ENCODE measurements at places on chromosomes 2 and 18. TPM values are rescaled to one million over a fixed set of nuclear protein-coding genes. Genes with fewer than 3 reads are reported as not detected.

IGFBP5 gene
- 0.08 TPM for total RNA-seq

DNA sequence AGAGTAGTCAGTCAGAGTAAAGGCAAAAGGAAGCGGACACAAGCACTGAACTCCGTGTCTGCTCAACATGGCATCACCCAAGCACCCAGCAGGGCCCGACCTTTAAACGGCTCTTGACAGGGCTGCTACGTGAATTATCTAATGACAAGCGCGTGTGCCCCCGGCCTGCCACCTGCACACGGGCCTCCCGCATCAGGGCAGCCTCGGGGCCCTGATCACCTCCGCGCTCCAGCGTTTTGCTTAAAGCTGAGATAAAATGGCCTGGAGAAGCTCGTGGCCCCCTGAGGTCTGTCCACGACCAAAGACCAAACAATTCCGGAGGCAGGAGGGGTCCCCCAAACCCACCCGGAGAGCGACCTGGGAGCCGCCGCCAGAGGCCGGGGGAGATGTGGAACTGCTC is 376 bp downstream of the NDUFA10 start:
- peaks cover 11% of the 10 kb centered on the region for H3K27me3 ChIP-seq
- H3K4me1 ChIP-seq: peaks cover 19% of the 10 kb centered on the region
- DNase-seq: peak; percentile 47
- H3K27ac ChIP-seq: peak overlapping the region; percentile 95
- peaks cover 13% of the 10 kb centered on the region for H3K36me3 ChIP-seq

DNA sequence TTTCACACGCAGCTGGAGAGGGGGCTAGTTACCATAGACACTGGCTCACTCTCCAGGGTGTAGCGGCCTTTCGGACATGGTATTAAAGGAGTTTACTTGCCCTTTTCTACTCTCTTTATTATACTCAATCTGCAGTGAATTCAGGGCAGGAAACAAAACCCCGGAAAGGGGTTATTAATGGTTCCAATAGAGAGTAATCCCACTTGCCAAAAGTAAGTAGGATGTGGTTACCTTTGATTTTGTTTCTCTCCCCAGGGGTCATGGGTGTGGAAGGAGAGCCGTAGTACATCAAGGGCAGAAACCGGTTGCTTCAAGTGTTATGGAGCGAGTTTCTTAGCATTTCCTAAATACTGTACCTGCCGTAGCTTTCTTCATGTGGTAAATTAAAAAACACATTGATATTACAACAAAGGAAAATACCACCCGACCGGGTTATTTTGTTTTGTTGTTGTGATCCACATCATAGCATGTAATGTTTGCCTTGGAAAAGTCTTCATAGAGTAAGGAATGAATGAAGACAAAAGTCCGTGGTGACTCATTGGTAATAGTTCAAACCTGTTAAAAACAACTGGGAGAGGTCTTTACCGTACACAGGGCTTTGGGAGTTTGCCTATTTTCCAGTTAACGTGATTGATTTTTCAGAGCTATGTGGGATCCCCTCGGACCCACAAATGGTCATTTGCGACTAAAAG is 71.5 kb downstream of the SLC4A3 start:
- H3K4me3 ChIP-seq: no peak overlapping the region
- H3K27ac ChIP-seq: no peak overlapping the region
- DNase-seq: no peak
- H3K4me1 ChIP-seq: no peaks in the 10 kb centered on the region
- H3K36me3 ChIP-seq: no peaks in the 10 kb centered on the region

- H3K27ac ChIP-seq: no peak overlapping the region
- H3K36me3 ChIP-seq: no peaks in the 10 kb centered on the region
- H3K4me3 ChIP-seq: no peak overlapping the region
- no peaks in the 10 kb centered on the region for H3K27me3 ChIP-seq
- DNase-seq: no peak
These were observed 170.2 kb upstream of the HDAC4 start for GRCh38 chr2:239570971-239571520.

- DNase-seq: no peak
- no peak overlapping the region for H3K4me3 ChIP-seq
- no peaks in the 10 kb centered on the region for H3K27me3 ChIP-seq
- H3K27ac ChIP-seq: no peak overlapping the region
- H3K36me3 ChIP-seq: no peaks in the 10 kb centered on the region
These were observed 29.2 kb upstream of the ALLC start for GRCh38 chr2:3628800-3629199.

AKAIN1 gene
- not detected for total RNA-seq

DNA sequence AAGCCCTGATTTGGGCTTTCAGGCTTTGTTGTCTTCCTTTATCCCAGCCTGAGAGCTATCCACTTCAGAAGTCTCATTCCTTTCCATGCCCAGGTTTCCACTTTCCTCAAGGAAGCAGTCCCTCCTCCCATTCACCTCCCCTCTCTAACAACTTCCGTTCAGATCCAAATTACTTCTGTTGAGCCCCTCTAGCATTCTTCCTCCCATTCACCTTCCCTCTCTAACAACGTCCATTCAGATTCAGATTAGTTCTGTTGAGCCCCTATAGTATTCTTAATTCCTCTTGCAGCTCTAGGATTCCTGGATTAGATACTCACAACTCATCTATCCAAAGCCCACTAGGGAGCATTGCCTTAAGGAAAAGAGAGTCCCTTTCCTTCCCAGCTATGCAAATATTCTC is 216.8 kb downstream of the RAD51AP2 start:
- no peak overlapping the region for H3K4me3 ChIP-seq
- H3K27me3 ChIP-seq: no peaks in the 10 kb centered on the region
- H3K36me3 ChIP-seq: no peaks in the 10 kb centered on the region

DNA sequence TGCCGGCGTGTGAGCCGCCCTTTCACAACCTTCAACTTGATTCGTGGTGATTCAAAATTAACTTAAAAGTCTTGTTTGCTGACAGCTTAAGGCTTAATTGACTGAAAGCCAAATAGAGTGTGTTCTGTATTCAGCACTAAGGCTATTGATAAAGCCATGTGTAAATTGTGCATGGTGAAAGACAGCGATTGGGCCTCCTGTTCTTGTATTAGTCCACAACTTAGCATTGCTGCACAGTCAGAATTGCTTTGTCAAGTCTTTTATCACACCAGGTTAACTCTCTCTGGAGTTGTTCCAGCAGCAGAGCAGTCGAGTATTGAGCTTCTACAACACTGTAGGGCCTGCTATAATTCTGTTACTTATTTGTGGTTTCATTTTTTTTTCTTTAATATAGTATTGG is 210.1 kb downstream of the WDR7 start:
- H3K4me1 ChIP-seq: no peaks in the 10 kb centered on the region
- DNase-seq: no peak
- no peaks in the 10 kb centered on the region for H3K27me3 ChIP-seq

- no peaks in the 10 kb centered on the region for H3K36me3 ChIP-seq
- H3K4me3 ChIP-seq: no peak overlapping the region
- no peaks in the 10 kb centered on the region for H3K4me1 ChIP-seq
- peaks cover 13% of the 10 kb centered on the region for H3K27me3 ChIP-seq
These were observed 37.5 kb upstream of the ACSL3 start for GRCh38 chr2:222823183-222823930.

QPCT gene
- total RNA-seq: not detected

GRCh38 chr2:202116691-202117090 is 43.6 kb downstream of the KIAA2012 start:
- no peaks in the 10 kb centered on the region for H3K36me3 ChIP-seq
- peaks cover 18% of the 10 kb centered on the region for H3K27me3 ChIP-seq

- no peak for DNase-seq
- H3K4me1 ChIP-seq: no peaks in the 10 kb centered on the region
- H3K4me3 ChIP-seq: no peak overlapping the region
- no peak overlapping the region for H3K27ac ChIP-seq
- no peaks in the 10 kb centered on the region for H3K27me3 ChIP-seq
These were observed 970.3 kb downstream of the CNTNAP5 start for GRCh38 chr2:124995185-124995912.

TDRD15 gene
- total RNA-seq: not detected

- no peaks in the 10 kb centered on the region for H3K36me3 ChIP-seq
- no peak for DNase-seq
- no peaks in the 10 kb centered on the region for H3K27me3 ChIP-seq
- H3K27ac ChIP-seq: no peak overlapping the region
- no peak overlapping the region for H3K4me3 ChIP-seq
These were observed 895.4 kb downstream of the CNTNAP5 start for GRCh38 chr2:124920448-124920847.

NOL4 gene
- not detected for total RNA-seq

MC2R gene
- not detected for total RNA-seq

All from activated CD8-positive, alpha-beta T cell treated with anti-CD3 and anti-CD28 coated beads, Interleukin-2, amount 10 ng/mL, durations not matched to agents 7 days and 5 days (primary cell).